ENCODE measurements at places on chromosomes 1 and 21.
A peak's percentile ranks its signal among the peaks of the same experiment; 100 is the strongest.

- peak; percentile 52 for DNase-seq
These were observed 543.0 kb upstream of the DAB1 start for GRCh38 chr1:57966751-57967406.

DNA sequence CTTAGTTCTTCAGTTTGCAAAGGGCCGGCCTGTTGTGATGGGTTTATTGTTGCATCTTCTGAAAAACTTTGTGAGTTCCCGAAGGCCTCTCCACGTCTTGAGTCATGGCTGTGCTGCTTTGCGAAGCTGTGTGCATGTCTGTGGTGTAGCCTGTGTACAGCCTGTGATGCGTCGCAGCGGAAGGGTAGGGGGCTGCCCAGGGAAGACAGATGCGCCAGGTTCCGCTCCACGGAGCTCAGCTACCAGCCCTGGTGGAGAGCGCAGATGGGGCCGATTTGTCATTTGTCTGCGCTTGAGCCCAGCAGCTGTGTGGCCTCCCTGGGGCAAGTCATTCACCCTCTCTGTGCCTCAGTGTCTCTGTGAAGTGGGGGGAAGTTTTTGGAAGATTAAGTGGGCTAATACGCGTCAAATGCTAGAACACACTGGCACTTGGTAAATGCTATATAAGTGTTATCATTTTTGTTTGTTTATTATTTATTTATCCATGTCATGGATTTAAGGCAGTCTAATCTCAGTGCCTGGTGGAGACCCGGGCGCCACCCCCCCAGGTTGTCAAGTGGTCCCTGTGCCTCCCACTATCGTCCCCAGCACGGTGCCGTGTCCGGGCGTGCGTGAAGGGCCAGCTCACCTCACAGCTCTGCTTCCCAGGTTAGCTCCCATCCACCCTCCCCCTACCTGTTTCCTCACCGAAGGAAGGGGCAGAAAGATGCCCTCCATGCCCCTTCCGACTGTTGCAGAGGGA, 8.4 kb downstream of the PDE9A start:
- DNase-seq: no peak

DNA sequence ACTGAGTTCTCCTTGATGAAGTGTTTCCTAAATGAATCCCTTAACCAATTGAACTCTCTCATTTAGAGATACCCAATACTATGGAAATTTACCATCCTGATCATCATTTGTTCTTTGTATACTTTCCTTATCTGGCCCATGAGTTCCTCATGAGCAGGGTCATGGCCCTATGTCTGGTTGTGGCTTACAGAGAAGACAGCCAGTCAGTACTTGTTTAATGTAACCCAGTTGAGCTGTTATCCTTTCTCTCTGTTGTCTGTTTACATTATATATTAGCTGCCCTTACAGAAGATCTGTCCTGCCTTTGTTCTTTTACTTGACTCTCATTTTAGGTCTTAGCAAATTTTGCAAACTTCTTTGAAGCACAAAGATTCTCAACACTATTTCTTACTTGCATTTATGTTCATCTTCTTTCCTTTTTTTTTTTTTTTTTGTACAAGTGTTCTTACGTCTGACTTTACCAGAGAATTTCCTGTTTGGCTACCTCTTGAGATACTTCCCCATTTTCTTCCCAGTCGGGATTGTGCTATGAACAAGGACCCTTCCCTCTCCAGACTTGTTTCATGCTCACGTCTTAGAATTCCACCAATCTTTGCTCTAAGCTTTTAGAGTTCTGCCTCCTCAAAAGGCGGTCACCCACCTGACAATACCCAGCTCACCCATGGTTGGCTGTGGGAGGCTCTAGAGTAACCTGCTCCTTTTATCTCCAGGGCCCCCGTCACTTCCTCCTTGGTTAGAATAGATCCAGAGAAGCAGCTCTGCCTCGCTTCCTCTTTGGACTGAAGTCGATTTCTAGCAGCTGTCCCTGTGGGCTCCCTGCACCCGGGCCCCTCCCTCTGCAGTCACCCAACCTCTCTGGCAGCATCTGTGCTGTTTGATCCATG, 53.6 kb upstream of the RUNX1 start:
- no peak for DNase-seq

DNA sequence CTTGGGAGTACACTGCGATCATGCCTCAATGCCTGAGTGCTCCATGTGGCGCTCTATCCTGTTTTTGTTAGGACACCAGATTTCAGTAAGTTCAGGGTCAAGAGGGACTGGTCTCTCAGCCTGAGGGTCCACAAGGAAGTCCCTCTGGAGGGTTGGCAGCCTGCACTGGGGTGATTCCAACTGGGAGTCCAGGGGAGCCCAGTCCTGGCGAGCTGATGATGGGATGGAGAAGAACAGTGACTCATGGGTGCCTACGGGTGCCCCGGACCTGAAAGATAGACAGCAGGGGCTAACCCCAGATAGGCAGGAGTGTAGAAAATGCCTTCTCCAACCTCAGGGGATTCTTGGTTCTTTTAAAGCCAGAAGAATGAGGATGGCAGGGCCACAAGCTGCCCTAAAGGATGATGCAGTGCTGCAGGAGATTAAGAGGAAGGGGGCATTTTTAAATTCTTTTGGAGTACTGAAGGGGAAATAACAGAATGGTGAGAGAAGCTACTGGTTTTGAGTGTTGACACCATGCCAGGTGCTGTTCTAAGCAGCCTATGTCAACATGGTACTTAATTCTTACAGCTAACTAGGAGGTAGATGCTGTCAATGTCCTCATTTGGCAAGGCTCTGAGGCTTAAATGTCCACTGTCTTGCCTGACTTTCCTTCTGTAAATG, 68.4 kb upstream of the TLR5 start:
- no peak for DNase-seq

- DNase-seq: no peak
These were observed 87.2 kb upstream of the IVNS1ABP start for GRCh38 chr1:185404291-185404690.

DNA sequence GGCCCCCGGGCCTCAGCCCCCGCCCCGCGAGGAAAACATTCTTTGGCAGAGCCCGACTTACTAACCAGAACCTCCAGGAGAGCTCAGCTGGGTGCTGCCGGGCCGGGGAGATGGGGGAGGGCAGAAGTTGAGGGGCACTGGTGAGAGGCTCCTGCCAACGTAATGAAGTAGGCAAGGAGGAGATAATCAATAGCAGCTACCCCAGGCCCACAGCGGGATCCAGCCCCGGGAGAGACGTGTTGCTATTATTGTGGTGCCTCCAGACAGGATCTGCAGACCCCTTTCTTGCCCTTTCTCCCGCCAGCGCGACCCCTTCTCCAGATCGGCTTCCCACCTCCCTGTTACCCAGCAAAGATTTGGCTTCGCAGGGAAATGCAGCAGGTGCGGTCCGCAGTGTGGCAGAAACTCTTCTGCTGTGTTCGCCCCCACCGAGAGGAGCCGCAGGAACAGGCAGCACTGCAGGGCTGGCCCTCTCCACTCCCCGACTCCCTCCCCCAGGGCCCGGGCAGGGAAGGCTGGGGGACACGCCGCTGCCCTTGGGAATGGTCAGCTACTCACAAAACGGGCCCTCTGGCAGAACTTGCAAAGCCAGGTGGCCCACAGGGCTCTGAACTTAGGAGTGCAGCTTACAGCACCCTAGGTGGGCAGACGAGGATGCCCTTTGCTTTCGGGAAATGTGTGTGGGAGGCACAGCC, 1.5 kb upstream of the KCNA2 start:
- no peak for DNase-seq

GRCh38 chr1:188778578-188778977, 1699.1 kb downstream of the BRINP3 start:
- no peak for DNase-seq

- DNase-seq: no peak
These were observed 35.9 kb downstream of the RGSL1 start for GRCh38 chr1:182485861-182486260.

DNA sequence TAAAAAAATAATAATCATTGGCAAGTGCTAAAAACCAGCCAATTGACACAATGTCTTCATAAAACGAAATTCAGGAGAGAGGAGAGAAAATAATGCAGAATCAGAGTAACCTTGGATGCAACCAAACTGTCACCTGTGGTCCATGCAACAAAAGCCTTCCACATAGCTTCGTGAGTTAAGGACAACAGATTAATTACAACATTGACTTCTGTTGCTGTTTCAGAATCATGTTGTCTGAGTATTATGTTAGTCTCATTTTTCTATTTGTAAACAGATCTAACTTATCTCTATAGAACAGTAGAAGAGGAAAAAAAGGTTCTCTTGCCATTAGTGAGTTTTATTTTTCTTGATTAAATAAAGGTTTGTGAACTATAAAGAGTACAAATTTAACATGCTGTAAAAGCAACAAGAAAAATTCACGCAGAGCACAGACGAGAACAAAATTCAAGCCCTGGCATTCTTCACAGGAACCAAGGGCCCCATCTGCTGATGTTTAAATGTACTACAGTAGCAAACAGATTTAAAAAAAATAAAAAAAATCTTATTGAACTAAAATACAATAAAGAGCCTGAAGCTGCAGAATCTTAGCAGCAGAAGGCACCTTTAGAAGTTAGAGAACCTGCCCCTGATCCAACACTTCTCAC, 381.1 kb upstream of the PKN2 start:
- DNase-seq: no peak

- no peak for DNase-seq
These were observed 14.9 kb downstream of the ETS2 start for GRCh38 chr21:38820471-38821239.

GRCh38 chr1:203097001-203097400, 11.2 kb upstream of the MYOG start:
- no peak for DNase-seq

DNA sequence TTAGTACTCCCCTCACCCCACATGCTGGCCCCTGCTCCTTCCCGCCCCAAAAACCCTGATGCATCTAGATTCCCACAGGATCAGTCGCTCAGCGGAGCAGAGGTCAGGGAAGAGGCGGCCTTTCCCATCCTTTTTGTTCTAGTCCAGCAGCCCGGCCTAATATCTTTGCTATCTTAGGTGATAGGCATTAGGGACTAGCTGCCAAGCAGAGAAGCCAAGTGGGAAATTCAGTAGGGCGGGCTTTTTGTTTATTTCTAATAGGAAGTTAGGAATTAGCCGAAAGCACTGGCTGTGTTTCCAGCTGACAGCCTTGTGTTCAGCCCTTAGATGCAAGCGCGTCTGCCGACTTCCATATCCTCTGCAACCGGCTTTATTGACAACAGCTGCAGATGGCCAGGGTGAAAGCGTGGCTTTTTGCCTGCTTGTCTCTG, 59.0 kb upstream of the BCAR3 start:
- no peak for DNase-seq

DNA sequence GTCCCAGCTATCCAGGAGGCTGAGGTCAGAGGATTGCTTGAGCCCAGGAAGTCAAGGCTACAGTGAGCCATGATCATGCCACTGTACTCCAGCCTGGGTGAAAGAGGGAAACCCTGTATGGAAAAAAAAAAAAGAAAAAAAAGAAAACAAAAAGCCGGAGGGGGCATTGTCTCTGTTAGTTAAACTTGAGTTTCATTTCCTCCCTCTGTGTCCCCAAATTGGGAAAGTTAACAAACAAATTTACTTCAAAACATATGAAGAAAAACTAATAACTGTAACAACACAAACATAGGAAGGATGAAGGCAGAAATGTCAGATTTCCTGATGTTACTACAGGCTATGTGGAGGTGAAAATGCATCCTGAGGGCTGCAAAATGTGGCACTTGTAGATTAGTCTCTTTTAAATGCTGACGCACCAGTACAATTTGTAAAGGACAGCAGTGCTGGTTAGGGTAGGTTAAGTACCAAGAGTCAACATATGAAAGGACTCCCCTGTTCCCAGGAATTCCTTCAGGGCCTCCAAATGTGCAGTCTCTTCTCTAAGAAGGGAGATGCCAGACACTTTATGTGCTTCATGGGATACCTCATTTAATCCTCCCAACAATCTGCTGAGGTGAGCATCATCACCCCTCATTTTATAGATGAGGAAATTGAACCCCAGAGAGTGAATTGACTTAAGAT, 52.9 kb downstream of the DEGS1 start:
- peak; percentile 75 for DNase-seq

DNA sequence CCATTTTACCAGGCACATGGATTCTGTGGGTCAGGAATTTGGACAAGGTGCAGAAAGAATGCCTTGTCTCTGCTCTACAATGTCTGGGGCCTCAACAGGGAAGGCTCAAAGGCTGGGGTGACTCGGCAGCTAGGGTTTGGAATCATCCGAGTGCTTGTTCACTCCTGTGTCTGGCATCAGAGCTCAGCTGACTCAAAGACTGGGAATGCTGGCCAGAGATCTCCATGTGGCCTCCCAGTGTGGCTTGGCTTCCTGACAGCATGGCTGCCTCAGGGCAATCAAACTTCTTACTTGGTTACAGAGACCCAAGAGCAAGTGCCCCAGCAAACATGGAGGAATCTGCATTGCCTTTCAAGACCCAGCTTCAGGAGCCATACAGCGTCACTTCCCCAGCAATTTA, 110.5 kb downstream of the TOMM20 start:
- DNase-seq: no peak

DNA sequence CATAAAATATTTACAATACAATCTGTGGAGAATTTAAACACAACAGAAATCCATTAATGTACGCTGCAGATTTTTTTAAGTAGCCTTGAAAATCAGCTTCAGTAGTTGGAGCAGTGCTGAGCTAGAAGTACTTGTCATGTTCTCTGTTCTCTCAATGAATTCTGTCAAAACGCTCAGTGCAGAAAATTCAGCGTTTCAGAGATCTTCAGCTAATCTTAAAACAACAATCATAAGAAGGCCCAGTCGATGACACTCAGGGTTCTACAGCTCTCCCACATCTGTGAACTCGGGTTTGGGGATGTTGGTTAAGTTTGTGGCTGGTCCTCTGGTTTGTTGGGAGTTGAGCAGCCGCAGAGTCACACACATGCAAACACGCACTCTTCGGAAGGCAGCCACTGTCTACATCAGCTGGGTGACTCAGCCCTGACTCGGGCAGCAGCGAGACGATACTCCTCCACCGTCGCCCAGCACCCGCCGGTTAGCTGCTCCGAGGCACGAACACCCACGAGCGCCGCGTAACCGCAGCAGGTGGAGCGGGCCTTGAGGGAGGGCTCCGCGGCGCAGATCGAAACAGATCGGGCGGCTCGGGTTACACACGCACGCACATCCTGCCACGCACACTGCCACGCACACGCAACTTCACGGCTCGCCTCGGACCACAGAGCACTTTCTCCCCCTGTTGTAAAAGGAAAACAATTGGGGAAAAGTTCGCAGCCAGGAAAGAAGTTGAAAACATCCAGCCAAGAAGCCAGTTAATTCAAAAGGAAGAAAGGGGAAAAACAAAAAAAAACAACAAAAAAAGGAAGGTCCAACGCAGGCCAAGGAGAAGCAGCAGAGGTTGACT, 161.2 kb downstream of the RUNX1 start:
- no peak for DNase-seq

- DNase-seq: no peak
These were observed 44.4 kb upstream of the DHCR24 start for GRCh38 chr1:54931275-54931840.

GRCh38 chr1:94863919-94864318, 43.8 kb downstream of the SLC44A3 start:
- DNase-seq: no peak

Data from iPS DF 6.9 (cell line).